ENCODE measurements at places on chromosomes 7 and 10.
A peak's percentile ranks its signal among the peaks of the same experiment; 100 is the strongest.

- DNase-seq: no peak
Measured at GRCh38 chr7:121452389-121452788, 56.3 kb upstream of the FAM3C start.

DNA sequence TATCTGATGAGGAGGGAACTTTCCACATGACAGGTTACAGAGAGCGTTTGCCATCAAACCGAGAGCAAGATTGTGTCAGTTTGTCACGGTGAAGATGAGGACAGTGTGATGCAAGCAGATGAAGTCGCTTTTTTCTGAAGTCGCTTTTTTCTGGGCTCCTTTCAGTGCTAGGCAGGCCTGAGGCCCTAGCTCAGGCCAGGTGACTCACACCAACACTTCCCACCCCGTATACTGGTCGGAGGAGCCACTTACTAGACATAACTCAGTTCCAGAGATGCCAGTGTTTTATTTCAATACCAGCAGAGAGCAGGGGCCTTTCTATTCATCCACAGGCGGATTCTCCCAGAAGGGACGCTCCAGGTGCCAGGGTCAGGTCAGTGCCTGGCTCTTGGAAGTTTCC lies 58.9 kb downstream of the SFMBT2 start:
- no peak for DNase-seq

DNA sequence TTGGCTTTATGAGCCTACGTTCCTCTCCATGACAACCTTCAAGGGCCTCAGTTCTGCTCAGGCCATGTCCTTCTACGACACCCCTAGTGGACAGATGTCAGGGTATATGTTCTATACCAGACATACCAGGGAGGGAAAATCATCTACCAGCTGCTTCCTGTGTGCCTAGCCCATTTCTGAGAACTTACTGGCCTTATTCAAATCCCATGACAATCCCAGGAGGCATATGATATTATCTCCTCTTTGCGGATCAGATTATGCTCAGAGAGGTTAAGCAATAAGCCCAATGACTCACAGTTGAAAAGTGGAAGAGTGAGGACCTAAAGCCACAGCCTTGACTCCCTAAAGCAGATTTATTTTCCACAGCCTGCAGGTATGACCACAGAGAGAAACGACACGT lies 139.3 kb downstream of the GLI3 start:
- DNase-seq: no peak

DNA sequence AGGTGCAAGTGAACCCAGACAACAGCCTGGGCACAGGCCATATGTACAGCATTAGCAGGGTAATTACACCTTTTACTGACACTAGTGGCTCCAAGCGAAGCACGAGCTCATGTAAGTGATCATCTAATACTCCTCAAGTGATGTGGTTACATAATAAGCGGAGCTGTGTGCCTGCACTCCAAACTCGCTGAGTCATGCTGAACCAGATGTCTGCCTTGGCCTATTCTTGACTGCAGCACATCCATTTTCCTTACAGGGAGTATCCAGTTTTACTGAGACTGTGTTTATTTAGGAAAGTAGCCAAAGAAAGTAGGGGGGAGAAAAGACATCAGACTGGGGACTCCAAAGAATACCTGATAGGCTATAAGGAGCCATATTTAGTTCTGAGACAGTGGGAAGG lies 90.1 kb downstream of the GRM3 start:
- peak; percentile 1 for DNase-seq
